ENCODE measurements at places on chromosomes 5 and 9.

DNA sequence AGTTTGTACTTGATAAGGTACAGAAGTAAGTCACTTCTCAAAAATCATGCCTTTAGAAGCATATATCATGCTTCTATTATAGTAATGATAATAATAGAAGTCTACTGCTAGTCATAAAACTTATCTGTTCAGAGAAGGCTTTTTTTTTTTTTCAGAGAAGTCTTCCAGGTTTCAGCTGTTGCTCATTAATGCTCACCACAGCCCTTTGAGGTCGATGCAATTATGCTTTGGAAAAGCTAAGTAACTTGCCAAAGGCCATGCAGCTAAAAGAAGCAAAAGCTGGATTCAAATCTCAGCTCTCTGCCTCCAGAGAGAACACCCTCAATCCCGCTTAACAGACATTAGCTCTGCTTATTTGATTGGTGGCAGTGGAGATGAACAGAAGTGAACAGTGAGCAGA, 150.8 kb downstream of the DOCK8 start:
- no peak for DNase-seq

GRCh38 chr9:15268782-15269181, 38.2 kb downstream of the TTC39B start:
- DNase-seq = no peak

DNA sequence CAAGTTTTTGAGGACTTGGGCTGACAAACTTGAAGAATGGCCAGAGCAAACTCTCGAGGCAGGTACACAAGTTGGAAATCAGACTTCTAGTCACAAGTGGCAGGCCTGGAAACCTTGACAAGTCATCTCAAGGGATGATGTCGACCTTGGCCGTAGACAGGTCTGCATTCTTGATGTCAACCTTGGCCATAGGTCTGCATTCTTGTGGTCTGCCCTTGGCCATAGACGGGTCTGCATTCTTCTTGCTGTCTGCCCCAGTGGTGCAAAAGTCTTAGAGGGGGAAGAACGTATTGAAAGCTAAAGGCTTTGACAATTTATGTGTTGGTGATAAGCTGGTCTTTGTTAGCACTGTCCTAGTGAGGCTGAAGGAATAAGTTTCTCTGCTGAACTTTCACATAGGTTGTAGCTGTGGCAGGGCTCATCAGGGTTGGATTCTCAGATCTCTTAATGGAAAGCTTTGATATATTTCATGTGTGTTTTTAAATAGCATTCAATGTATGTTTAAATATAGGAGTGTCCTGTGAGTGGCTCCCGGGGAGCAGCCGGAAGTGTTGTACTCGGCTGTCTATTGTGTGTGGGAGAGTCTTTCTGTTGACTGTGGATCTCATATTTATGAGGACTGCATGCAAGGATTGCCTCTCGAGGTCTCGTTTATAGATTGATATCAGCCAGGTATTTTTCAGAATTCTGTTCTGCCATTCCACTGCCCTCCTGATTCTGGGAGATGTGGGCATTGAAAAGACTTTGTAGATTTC, 27.0 kb downstream of the SUB1 start:
- DNase-seq = peak; percentile 56

- DNase-seq = no peak
These were observed 555.3 kb upstream of the FTMT start for GRCh38 chr5:121296356-121296755.

DNA sequence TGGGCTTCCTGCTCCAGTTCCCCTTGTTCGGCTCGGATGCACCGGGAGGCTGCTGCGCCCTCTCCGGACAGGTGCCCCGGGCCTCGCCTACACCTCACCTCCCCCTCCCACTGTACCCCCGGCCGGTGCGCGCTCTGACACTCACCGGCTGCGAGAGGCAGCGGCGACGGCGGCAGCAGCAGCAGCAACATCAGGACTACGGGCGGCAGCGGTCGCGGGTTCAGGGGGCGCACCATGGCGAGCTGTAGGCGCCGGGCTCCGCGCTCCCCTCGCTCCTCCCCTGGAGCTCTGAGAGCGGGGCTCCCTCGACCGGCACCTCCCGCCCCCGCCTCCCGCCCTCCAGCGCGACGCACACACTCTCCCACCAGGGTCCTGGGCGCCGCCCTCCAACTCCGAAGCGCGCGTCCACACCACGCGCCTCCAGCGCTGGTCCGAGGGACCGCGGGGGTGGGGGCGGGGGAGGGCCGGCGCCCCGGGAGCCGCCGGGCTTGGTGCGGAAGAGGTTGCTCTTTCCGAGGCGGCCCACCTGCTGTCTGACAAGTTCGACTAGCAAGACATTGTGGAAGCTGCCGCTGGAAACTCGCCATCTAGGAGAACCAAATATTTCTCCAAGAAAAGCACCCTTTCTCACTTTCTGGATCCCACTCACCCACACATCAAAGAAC, at the start of gene GFRA3:
Gene GFRA3 (minus strand): TSS at position 433 of the 665 bp plus-strand sequence. CDS start 197 bp downstream, at position 236.
- DNase-seq = no peak

GRCh38 chr9:105357937-105358336, 89.9 kb upstream of the FSD1L start:
- no peak for DNase-seq

DNA sequence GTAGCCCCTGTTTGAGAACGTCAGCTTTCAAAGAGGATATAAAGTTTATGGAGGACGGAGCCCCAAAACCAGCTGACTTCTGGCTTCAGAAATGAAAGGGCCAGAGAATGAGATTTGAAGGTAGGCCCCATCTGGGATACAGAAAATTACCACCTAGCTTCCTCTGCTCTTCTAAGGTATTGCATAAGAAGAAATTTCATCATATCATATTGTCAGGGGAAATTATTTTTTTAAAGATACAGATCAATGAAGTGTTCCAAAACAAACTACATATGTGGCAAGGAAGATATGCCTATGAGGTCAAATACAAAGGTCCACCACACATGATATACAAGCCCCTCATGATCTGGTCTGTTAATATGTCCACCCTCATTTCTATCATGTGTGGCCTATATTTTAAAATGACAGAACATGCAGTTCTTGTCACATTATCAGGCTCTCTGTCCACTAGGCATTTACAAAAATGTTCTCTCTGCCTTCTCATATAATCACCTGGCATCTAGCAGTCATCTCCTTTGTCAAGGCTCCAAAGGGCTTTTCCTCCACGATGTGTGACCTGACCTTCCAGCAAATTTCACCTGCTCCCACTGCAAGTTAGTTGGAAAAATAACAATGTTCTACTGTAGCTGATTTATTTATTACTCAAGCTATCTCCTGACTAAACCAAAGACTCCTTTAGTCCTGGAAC, 83.1 kb downstream of the DPYSL3 start:
- DNase-seq = no peak

- DNase-seq = no peak
These were observed 2.3 kb upstream of the CTNND2 start for GRCh38 chr5:11906497-11906896.

DNA sequence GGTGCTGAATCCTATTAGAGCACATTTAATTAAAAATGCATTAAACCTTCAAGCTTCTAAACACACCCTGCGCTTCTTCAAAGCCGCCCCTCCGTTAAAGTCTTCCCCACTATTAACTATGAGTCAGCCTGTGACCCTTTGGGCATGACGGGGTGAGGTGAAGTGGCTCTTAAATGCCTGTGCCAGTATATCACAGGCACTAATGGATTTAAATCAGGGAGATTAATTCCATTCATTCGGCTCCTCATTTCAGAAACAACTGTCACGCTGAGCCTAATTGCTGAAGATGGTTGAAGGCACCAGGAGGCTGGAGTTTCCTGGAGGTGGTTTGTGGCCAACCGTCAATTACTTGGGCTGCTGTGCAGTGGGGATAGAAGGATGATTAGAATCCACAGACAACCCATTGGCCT, 192.6 kb upstream of the MSX2 start:
- no peak for DNase-seq

DNA sequence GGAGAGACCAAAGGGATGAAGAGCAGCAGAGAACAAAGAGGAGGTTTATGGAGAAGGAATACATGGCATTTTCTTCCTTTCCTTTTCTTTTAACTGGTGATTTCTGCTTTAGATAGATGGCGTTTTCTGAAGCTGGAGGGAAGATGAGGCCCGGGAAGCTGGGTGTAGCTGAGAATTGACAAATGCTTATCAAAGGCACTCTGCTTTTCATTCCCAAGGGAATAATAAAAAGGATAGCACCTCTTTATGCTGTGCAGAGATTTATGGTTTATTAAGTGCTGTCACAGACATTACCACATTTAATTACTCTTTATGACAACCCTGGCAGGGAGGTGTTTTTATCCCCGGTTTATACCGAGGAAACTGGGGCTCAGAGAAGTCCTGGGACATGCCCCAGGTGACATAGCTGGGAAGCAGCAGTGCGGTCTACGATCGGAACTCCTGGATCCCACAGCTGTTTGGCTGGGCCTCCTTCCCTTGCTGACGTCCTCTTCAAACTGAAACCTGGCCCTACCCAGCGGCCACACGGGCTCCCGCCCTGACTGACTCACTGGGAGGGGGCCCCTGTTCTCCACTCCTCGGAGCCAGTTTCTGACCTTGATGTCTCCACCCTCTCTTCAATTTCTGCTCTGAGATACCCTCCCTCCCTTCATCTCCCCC, 8.2 kb upstream of the EPB41L4B start:
- no peak for DNase-seq

DNA sequence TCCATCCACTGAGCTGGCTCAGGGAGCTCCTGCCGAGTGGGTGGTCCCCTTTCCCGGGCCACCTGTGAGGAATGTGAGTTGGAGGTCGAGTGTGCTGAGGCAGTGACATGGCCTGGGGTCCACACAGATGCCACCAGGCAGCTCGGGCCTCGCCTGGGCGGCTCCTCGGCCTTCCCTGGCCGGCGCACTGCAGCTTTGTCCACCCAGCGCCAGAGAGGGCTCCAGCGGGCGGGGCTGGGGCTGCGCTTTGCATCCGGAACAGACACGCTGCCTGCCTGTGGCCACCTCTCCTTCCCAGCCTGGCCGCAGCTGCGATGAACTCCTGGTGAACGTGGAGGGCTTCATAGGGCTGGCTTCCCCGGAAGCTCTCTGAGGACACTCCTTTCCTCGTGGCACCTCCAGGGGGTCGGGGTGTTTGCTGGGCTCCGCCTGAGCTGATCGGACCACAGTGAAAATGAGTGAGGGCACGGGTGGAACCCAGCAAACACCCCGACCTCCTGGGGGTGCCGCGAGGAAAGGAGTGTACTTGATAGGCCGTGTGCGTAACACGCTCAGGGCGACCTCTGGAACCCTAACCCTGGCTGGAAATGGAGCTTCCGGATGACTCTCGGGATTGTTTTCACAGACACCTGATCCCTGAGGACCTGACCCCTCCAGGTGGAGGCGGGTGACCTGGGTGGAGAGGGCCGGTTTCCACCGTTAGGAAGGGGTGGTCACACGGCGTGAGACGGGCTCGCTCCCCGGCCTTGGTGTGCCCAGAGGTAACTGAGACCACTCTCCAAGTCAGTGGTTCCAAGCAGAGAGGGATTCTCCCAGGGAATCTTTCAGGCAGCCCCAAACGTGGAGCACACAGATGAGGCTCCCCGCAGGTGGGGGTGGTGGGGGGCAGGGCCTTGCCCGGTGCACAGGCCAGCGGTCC, 31.8 kb upstream of the RXRA start:
- no peak for DNase-seq

GRCh38 chr9:20495098-20495497, 127.2 kb downstream of the MLLT3 start:
- no peak for DNase-seq

DNA sequence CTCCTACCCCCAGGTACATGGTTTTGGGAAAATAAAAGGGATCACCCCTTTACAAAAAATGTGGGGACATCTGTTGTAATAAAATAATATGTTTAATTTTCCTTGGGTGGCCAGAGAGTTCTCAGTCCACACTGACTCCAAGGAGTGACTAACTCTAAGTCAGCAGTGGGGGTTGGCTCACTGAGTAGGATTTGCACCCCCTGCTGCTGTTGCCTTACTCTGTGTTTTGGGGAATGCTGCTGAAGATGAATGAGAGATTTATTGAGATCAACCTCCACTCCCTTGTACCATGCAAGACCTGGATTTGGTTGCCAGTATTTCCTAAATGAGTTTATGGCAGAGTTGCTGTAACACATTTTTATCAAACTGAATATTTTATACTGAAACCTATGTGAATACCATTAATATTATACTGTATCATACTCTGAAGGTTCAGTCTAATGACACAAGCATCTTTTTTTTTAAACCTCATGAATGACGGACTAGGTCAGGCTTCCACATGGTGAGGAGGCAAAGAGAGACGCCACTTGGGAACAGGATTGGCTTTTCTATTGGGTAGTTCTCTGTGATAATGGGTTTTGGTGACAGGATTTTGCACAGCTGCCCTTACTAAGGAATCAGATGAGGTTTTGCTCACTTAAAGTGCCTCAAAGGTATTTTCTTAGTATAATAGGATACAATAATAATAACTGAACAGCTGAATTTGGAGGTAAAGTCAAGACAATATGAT, 121.3 kb upstream of the OSMR start:
- no peak for DNase-seq

DNA sequence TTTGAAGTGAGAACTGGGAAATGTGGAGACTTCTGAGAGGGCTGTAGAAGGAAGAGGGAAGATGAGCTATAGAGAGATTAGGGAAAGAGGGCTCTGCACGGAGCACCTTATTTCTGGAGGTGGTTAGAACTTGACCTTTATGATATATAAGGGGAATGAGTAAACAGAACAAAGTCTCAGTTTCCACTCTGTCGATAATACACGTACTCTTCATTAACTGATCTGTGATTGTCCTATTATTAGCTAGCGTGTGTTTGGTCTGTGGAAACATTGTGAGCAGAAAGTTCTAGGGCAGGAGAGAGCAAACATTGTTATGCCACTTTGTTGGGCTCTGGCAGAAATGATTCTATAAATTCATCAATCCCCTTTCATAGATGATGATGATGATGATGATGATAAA, 118.5 kb downstream of the UGCG start:
- no peak for DNase-seq

DNA sequence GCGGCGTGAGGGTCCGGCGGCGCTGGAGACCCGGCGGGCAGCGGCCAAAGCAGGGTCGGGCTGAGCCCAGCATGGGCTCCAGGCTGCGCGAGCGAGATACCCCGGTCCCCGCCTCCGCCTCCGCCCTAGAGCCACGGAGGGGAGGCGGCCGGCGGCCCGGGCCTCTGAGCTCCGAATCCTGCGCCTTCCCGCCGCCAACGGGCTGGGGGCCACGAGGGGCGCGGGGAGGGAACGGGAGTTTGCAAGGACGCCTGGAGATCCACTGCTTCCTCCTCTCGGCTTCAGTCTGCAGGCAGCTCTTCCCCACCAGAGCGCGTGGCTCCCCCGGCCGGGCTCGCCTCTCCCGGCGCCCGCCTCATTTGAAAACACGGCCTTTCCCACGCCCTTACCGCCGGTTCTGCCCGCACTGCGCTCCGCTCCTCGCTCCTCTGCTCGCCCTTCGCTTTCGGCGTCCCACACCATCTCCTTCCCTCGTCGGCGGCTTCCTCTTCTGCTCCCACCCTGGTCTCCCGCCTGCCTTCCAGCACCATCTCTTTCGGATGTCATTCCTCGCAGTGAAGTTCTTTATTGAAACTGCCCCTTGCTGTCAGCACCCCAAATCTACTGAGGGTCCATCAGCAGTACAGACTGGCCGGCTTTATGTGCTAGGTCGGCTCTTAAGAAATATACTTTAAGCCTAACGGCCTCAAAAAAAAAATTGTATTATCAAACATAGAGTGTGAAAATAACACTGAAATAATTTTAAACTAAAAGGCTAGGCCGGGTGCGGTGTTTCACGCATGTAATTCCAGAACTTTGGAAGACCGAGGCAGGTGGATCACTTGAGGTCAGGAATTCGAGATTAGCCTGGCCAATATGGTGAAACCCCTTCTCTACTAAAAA, 105.0 kb upstream of the FAM120A start:
- DNase-seq = no peak

Measured in NCI-H1417 treated with DMSO at 0.1 percent for 48 hours (cell line).